Hippocampal formation (tissue), 2 donors: ENCODE measurements at places on chromosomes 2 and 18.

- no peak for DNase-seq
These were observed 35.1 kb upstream of the SLC25A52 start for GRCh38 chr18:31795747-31796146.

DNA sequence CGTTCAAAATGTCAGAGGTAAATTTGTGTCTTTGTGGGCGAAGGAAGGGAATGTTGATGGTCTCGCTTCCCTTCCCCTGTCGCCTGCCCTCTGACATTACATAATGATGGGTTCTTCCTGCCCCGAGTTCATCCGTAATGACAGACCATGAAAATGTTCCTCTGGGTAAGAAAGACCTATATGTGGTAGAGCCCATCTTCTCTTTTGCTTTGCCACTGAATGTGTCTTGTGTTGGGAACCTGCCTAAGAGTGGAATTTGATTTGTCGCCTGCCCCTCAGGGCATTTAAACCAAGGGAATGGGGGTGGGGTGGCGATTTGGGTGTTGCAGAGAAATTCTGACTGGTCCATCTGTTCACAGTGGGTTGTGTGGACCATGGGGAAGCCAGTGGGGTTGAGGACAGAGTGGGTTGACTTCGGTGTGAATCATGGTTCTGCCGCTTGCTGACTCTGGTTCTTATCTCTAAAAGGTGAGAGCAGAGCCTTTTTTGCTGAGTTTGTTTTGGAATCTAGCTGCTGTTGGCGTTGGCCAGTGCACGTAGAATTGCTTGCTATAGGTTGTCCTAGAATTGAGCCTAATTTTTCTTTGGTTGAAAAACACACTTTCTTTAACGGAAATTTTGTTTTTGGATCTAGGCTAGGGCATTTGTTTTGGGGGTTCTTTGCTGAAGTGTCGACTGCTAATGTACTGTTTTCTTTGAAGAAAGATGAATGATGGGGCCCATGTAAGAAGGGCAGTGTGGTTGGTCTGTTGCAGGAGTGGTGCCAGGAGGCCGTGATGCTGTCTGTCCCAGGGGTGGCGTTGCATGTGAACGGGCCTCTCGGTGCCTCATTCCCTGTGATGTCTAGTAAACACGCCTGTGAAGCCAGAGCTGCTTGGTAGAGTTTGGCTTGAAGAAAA, 1.3 kb downstream of the INPP4A start:
- DNase-seq, result no peak

DNA sequence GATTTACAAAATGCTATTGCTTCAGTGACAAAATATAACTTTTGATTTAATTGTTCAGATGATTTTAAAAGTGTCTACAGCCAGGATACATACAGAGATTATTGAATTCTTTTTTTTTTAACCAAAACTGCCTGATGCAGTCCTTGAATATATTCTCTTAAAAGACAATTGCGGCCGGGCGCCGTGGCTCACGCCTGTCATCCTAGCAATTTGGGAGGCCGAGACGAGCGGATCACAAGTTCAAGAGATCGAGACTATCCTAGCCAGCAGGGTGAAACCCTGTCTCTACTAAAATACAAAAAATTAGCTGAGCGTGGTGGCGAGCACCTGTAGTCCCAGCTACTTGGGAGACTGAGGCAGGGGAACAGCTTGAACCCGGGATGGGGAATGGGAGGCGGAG, 497.0 kb upstream of the FSIP2 start:
- no peak for DNase-seq

DNA sequence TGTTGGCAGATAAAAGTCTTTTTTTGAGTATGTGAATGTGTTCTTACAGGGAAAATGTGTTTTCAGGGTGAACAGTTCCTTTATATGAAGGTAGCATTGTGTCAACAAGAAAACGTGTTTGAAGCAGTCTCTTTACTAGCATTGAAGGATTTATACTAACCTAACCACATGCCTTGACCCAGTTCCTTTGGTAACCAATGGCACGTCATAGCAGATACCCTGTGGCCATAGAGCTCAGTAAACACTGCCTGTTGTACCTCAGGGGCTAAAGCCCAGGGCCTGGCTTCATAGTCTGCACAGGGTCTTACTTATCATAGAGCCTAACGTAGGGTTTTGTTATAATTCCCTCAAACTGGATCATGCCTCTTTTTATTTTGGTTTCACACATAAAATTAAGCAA, 32.1 kb upstream of the NFU1 start:
- no peak for DNase-seq

DNA sequence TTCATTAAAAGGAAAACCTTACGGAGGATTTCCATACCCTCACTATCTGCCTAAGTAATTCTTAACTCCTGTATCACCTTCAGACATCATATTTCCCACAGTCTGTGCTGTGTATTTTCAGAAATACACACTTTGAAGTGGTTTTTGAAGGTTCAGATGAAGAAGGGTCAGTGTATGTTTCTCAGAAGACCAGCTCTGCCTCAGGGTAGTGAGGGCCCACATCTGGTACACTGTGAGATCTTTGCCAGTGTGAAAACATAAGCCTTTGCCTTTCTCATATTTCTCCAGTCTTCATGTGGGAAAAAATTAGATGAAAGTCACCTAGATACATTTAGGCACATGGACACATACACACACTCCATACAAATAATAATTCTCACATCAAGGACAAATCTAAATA, 408.4 kb downstream of the RIT2 start:
- DNase-seq, result no peak

DNA sequence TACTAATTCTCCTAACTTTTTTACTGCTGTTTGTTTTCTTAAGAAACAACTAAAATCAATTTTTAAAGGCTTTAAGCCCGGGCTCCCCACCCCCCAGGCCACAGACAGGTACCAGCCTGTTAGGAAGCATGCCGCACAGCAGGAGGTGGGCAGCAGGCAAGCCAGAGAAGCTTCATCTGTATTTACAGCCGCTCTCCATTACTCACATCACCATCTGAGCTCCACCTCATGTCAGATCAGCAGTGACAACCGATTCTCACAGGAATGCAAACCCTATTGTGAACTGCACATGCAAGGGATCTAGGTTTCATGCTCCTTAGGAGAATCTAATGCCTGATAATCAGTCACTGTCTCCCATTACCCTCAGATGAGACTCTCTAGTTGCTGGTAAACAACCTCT, 517.0 kb downstream of the NRXN1 start:
- no peak for DNase-seq

- no peak for DNase-seq
These were observed 289.4 kb downstream of the ALK start for GRCh38 chr2:29632018-29632417.

- no peak for DNase-seq
These were observed 762.3 kb downstream of the DCDC2C start for GRCh38 chr2:4465671-4466070.

DNA sequence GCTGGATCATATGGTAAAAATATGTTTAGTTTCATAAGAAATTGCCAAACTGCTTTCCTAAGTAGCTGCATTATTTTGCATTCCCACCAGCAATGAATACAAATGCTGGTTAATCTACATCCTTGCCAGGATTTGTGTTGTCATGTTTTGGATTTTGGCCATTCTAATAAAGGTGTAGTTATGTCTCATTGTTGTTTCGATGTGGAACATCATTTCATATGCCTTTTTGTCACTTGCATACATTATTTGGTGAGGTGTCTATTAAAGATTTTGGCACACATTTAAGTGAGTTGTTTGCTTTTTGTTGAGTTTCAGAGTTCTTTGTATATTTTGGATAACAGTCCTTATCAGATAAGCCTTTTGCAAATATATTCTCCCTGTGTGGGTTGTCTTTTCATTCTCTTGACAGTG, 299.2 kb upstream of the TFPI start:
- DNase-seq, result no peak

- DNase-seq, result no peak
These were observed 633.8 kb downstream of the NRXN1 start for GRCh38 chr2:50397992-50398765.

GRCh38 chr2:203327901-203328759, at the start of gene ABI2:
ABI2 (plus strand) TSS chr2:203328394; CDS start chr2:203328515, 121 bp downstream.
- DNase-seq, result peak; percentile 71

DNA sequence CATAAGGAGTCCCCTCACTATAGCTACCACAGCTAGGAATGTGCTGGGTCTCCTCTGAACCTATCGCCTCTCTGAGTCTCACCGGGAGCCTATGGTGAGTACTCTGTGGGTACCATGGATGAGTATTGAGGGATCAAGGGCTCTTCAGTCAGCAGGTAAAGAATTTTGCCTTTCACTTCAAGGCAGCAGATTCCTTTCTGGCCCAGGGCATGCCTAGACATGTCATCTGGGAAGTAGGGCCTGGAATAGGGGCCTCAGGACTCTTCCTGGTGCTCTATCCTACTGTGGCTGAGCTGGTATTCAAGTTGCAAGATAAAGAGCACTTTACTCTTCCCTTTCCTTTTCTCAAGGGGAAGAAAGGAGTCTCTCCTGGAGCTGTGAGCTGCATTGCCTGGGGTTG, 85.6 kb upstream of the LHCGR start:
- DNase-seq, result no peak

DNA sequence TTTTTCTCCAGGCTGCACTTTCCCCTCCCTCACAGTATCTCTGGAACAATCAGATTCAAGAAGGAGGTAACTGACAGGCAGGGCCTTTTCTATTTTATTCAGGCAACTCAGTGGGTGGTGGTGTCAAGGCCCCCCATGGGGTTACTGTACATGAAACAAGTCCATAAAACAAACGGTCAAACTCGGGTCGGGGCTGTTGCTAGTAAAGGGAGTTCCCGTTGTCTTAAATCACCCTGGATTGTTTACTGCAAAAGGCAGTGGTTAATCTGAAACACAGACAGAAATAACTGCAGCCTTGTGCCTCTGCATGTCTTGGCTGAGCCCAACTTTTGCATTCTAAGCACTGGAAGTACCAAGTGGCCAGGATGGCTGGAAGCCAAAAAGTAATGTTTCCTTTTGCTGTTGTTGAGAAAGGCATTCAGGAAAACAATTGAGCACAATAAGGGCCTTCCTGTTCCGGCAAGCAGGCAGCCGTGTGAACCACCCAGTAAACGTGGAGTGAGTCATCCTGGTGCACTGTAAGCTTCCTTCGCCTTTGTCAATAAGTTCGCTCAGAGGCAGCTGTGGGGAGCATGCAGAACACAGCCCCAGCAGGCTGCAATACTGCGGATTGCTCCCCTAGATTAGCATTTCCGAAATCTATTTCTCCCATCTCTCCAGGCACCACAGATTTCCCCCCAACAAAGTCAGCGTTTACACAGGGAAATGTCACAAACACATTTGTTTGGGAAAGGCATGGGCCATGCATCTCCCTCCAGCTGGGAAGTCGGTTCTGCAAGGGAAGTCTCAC, 149.6 kb downstream of the IRS1 start:
- no peak for DNase-seq

DNA sequence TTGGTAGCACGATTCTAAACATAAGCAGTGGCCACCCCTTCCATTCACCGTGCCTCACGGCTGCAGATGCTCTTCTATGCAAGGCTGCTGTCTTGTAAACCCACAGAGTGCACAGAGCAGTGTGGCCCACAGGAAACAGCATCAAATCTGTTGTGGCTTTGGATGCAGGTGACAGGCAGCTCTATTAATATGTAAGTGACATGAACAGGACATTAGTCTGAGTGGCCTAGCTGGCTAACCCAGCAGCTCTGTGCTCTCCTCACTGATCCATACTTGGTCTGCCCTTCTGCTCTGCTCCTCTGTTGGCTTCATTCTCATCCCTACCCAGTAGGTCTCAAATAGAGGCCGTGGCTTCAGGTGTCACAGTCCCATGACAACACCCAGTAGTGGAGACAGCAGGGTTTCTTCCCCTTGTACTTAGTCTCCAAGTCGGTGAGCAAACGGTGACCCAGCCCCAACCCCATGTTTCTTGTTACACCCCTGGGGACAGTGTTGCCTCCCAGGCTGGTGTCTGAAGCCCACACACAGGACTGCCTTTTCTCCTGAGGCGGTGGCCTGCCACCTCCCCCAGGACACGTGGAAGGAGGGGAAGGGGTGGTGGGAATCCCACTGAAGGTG, 5.8 kb downstream of the SH3RF3 start:
- no peak for DNase-seq

DNA sequence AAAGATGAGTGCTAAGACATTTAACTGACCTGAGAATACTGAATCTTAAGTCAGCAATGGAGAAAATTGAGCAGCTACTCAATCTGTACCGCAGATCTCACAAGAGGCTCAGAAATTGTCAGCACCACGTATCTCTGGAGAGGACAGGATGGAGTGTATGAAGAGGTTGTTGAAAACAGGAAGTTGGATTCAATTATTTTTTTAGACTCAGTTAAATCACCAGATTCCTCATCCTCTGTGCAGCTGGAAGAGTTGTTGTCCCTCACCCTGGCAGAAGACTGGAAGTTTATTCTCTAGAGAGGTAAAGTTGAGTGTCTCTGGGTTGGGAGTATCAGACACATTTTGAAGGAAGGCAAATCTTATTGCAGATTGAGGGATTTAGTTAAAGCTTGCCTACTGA, 114.9 kb upstream of the NT5C1B start:
- no peak for DNase-seq

- DNase-seq, result no peak
These were observed 2.9 kb downstream of the SPTBN1 start for GRCh38 chr2:54459037-54459441.

DNA sequence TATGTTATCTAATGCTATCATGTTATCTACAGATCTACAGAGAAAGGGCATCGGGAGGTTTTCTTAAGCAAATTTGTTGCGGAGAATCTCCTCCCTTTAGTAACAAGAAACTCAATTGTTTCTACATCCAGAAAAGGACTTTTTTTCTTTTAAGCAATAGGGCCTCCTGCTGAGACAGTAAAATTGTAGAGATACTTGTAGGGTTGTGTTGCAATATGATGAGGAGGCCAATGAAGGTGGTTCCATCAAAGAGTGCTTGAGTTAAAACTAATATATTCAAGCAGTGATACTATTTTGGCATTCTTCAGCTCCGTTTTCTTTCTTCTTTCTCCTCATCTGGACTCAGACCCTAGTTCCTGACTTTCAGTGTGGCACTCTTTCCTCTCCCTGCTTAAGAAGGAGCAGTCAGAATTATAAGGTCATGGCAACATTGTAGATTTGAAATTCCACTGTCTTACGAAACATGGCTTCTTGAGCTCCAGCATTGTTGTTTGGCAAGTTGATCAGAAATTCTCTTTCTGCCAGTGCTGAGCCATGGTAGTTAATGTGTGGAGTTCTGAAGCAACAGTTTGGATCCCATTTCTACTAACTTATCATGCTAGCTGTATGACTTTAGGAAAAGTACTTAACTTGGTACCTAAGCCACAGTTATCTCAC, 202.0 kb upstream of the SLC14A2 start:
- DNase-seq, result no peak
